ENCODE measurements at places on chromosomes 1 and 21.

DNA sequence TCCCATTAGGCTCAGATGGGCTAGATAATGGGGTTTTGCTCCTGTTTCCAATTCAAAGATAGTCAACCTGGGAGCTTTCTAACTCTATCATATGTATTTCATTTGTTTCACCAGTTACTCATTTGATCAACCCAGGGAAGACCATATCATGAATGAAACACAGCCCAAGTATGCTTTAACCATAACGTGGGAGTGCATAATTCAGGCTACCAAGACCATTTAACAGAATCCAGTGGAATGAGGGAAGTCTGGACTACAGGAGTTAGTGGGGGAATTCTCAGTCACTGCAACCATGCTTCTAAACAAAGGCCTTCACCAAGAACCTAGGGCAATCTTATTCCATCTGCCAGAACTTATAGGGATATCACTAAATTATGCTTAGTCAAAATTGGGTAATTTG lies 15.0 kb upstream of the SLC16A1 start:
- no peak for DNase-seq

DNA sequence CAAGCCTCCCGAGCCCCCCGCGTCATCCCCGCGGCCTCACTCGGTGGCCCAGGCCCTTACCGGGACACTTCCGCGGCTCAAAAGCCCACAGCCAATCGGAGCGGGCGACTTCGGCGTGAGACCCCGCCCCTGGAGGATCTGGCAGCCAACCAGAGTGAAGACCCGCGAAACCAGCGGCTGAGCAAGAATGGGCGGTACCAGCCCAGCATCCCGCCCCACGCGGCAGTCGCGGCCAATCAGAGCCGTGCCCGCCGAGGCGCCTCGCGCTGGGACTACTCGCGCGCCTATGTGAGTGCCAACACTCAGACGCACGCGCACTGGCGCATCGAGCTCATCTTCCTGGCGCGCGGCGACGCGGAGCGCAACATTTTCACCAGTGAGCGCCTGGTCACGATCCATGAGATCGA lies 22.5 kb downstream of the DISP3 start:
- DNase-seq = no peak

DNA sequence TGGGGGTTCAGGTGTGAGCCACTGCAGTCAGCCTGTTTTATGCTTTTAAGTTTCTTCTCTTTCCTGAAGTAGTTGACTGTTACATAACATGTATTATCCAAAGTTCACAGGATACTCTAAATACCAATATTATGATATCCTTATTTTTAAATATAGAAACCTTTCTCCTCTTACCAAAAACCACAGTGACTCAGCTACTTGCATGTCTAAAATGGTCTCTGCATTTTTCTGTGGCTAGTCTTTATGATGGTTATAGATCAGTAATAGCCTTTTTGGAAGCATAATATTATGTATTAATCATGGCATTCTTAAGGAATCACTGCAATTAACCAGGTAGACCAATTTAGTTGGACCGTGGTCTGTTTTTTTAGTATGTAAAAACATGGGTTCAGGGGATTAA lies 210.8 kb upstream of the CACYBP start:
- no peak for DNase-seq

GRCh38 chr1:109570414-109570813 lies 22.0 kb downstream of the GNAI3 start:
- DNase-seq = no peak

DNA sequence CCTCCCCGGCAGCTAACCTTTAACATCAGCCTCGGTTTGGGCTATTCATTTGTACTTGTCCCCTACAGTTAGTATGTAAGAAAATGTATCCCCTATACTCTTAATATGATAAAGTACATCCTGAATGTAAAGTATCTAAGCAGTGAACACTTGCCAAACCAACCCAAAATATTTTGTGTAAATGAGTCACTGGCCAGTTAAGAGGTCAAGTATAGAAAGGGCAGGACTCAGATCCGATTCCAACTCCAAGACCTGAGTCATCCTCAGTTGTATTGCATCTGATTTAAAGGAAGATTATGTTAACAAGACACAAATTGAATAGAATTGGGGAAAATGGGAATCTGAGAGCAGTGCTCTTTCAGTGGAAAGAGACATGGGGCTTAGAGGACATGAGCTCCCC lies 84.4 kb downstream of the CD58 start:
- DNase-seq = no peak

GRCh38 chr1:83697961-83698360 lies 301.0 kb downstream of the TTLL7 start:
- DNase-seq = no peak

GRCh38 chr1:218517459-218517858 lies 172.3 kb downstream of the TGFB2 start:
- DNase-seq = no peak

DNA sequence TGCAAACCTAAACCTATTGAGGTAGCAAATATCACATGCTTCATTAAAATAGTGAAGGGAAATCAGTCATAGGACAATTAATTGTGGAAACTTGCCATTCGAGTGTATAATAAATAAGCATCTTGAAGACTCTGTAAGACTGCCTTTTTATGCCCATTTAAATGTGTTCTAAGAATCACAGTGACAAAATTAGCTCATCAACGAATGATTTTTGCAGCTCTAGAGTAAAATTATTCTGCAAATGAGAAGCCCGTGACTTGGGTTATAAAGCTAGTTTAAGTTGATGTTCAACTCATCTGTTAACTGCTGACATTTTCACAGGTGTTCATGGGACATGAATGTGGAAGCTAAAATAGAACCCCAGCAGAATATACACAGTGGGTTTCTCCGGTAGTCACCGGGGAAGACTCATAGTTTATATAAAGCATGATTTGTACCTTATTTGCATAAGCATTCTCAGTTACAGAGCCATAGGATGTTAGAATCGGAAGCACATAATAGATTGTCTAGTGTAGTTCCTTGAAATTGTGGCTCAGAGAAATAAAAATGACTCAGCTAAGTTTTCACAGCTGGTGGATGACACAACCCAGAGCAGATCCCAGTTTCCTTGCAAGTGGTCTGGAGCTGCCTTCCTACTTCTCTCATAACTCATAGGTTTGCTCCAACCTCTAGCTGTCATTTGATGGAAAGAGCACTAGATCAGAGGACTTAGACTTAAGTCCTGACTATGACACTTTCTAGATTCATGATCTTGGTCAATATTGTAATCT lies 107.3 kb downstream of the UCHL5 start:
- no peak for DNase-seq

- no peak for DNase-seq
These were observed 538.1 kb downstream of the MATN1 start for GRCh38 chr1:30185313-30185712.

GRCh38 chr1:204254031-204254661 lies 40.4 kb upstream of the GOLT1A start:
- DNase-seq = no peak

DNA sequence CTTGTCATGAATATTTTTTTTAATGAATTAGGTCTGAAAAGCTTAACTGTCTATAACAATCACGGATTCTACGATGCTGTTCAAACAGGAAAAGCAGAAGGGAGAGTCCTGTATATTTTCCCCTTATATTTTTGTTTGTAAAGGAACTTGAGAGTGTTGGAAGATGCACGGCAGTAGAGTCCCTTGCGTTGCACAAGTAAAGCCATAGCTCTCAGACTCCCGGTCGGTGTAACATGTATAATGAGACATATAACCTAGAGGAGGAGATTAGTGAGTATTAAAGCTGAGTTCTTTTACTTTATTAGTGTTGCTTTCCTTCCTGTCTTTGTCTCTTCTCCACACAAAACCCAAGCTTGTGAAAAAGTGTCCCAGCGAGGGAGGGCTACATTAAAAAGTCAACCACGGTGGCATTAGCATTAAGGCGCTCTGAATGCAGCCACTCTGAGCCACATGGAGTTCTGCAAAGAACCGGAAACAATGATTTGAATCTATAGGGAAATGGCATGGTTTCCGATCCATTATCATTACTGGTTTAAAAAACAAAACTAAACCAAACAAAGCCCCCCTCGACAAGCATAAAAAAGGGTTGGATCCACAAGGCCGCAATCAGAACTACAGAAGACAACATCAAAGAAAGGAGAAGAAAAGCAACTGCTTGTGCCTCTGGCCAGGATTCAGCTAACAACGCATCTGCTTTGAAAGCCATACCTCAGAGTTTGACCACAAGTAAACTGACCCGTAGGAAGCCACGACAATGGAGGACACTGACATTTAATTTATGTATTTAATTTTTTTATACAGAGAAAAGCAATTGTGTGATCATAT lies 356.8 kb downstream of the LMO4 start:
- no peak for DNase-seq

GRCh38 chr1:170668209-170669106 lies 4.5 kb downstream of the PRRX1 start:
- DNase-seq = no peak

- no peak for DNase-seq
These were observed 10.7 kb downstream of the LEPR start for GRCh38 chr1:65431111-65431705.

- DNase-seq = no peak
These were observed 241.8 kb upstream of the KIAA0040 start for GRCh38 chr1:175434283-175434860.

- no peak for DNase-seq
These were observed 19.5 kb downstream of the KCNJ6 start for GRCh38 chr21:37896788-37897187.

- no peak for DNase-seq
These were observed 89.0 kb upstream of the RAVER2 start for GRCh38 chr1:64655861-64656260.

- no peak for DNase-seq
These were observed 4.1 kb downstream of the ATP5IF1 start for GRCh38 chr1:28240024-28240423.

DNA sequence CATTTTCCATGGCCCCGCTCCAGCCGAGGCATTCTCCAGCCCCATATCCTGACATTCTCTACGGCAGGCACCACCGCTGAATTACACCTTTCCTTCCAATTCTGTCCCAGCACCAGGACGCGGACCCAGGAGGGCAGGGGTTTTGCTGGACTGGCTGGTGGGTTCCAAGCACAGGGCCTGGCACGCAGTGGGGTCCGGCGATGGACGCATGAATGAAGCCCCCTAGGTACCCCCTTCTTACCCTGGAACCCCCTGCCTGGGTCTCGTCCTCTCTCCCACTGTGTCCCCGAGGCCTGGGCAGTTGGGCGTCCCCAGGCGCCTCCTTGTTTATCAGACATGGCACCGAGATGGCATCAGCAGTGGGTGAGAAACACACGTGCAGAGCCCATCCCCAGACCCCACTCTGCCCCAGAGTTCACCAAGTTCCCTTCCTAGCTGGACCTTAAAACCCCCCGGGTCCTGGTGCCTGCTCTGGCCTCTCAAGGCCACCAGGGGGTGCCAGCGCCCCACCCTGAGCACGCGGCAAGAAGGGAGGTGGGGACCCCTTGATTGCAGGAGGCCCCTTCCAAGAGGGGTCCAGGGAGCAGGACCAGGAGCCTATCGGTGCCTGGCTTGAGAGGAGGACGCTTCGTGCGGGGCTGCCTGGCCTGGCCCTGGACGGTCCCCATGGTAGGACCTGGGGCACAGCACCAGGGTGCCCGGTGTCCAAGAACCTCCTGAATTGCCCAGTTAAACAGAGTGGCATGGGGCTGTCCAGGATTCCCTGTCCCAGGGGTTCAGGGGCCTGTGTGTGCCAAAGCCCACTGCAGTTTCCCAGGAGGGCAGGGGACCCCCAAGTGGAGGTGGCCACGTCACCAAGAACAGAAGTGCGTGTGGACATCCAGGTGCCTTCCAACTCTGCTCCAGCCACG lies 46.1 kb downstream of the MEGF6 start:
- DNase-seq = no peak

- no peak for DNase-seq
These were observed 94.0 kb downstream of the KCND3 start for GRCh38 chr1:111895469-111895868.

Data from nucleus accumbens (tissue), 56 donors.